ENCODE measurements at places on chromosomes 5 and 9.

DNA sequence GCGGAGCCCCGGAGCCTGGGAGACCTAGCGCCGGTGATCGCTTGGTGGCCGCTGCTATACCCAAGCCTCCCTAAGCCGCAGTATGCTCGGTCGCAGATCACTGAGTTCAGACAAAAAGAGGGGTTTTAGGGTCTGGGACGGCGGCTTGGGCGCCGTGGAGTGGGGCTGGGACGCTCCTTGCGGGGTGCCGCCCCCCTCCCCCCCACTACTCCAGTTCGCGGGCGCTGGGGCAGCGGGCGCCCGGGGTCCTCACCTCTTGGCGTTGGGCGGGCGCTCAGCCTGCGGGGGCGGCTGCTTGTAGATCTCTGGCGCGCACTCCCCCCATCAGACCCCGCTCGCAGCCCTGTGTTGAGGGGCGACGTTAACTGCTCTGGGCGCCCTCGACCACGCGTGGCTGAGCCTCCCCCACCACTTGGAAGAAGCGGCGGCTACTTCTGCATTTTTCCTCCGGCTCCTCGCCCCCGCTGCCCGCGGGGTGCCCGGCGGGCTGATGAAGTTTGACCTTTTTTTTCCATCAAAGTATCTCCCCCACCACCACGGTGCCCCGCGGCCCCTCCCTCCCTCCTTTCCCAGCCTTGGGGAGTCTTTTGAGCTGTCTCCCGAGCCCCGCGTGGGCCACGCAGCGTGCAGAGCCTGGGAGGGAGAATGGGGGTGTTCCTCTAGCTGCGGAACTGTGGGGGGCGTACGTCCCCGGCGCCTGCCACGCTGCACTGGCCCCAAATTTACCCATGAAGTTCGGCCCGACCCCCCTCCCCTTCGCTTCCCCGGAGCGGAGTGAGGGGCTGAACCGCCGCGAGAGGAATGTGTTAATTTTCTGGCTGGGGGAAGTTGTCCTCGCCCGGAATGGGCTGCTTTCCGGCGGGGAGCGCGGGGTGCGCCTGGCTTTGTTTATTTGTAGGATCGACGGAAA lies 1.2 kb downstream of the CXXC5 start:
- H3K27ac ChIP-seq: peak overlapping the region; percentile 97
- peak overlapping the region; percentile 80 for H3K4me3 ChIP-seq
- no peaks in the 10 kb centered on the region for H3K36me3 ChIP-seq
- DNase-seq: no peak
- peaks cover 6% of the 10 kb centered on the region for H3K4me1 ChIP-seq

GRCh38 chr9:121582641-121583040 lies 68.8 kb upstream of the DAB2IP start:
- no peak for DNase-seq
- no peak overlapping the region for H3K27ac ChIP-seq
- no peaks in the 10 kb centered on the region for H3K27me3 ChIP-seq
- H3K4me3 ChIP-seq: no peak overlapping the region

DNA sequence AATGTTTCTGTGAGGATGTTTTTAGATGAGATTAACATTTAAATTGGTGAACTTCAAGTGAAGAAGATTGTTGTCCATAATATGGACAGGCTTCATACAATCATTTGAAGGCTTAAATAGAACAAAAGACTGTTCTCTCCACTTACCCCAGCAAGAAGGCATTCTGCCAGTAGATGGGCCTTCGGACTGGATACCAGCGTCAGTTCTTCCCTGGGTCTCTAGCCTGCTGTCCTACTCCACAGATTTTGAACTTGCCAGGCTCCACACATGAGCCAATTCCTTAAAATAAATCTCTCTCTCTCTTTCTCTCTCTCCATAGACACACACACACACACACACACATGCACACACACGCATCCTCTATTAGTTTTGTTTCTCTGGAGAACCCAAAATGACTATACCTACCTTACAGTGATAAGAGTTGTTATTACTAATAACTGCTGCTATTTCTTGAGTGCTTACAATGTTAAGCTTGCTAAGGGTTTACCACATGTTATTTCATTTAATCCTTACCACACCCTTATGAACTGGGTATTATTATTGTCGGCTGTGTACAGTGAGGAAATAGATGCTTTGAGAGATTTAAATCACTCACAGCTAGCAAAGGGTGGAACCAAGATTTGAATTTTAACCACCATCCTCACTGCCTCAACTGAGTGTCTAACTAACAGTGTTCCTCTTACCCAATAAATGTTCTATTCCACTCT lies 19.8 kb upstream of the IQGAP2 start:
- no peak overlapping the region for H3K27ac ChIP-seq
- no peak for DNase-seq
- no peak overlapping the region for H3K4me3 ChIP-seq
- H3K4me1 ChIP-seq: no peaks in the 10 kb centered on the region
- H3K27me3 ChIP-seq: no peaks in the 10 kb centered on the region

- no peak for DNase-seq
- no peak overlapping the region for H3K4me3 ChIP-seq
- no peaks in the 10 kb centered on the region for H3K4me1 ChIP-seq
- no peaks in the 10 kb centered on the region for H3K36me3 ChIP-seq
- H3K27me3 ChIP-seq: no peaks in the 10 kb centered on the region
These were observed 5.5 kb downstream of the IL31RA start for GRCh38 chr5:55856516-55857246.

DNA sequence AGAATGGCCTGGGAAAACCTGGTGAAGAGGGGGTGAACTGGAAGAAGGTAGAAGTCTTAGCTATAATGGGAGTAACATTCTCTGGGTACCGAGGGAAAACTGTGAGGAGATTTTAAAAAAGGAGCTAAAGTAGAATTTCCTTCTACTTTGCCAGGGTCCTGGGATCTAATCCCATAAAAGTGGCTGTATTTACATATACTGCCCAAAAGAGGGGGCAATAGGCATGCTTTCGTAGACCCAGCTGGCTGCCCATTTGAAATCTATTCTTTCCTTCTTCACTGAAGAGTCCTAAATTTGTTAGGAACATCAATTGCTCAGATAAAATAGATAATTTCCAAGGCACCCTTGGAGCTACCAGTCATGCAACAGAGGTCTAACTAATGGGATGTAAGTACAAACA lies 159.2 kb downstream of the CDC42SE2 start:
- DNase-seq: no peak
- H3K27me3 ChIP-seq: no peaks in the 10 kb centered on the region
- H3K36me3 ChIP-seq: no peaks in the 10 kb centered on the region
- no peak overlapping the region for H3K4me3 ChIP-seq
- no peaks in the 10 kb centered on the region for H3K4me1 ChIP-seq

DNA sequence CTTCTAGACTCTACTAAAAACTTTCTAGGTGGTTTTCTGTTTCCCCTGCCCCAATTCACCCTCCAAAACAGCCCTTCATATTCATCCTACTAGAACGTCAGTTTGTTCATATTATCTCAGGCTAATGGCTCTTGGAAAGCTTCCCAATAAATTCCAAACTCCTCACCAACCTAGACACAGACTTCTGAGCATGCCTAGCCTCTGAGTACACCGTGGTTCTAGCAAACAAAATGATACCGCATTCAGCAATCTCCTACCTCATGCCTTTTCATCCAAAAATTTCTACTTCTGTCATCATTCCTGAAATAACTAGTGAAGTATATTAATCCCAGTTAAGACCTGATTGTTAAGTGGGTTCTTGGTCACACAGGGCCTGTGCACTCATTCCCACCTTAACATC lies 46.5 kb upstream of the NR5A1 start:
- no peaks in the 10 kb centered on the region for H3K4me1 ChIP-seq
- H3K36me3 ChIP-seq: no peaks in the 10 kb centered on the region
- no peak overlapping the region for H3K27ac ChIP-seq
- DNase-seq: no peak

DNA sequence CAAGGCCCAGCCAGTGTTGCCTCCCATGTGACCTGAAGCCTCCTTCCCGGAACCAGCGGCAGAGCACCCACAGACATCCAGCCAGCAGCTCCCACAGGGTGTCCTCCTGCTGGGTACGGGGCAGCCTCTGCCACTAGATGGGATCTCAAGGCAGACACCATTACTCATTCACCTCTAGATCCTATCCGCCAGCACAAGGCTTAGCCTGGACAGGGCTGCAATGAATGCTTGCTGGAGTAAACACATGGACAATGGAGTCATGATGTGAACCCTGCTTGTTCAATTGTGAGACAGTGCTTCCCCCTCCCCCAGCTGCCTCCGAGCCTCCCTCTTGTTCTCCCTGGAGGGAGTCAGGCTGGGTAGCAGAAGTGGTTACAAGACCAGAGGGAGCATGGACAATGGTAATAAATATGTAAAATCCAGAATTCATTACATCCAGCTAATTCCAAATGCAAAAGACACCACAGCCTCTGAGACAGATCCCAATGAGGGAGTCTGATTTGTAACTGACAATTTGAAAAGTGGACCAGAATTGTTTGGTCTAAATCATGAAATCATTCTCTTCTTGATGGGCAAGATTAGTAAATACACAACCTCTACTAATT lies 132.0 kb downstream of the CRB2 start:
- no peaks in the 10 kb centered on the region for H3K27me3 ChIP-seq
- no peak for DNase-seq
- H3K4me3 ChIP-seq: no peak overlapping the region
- H3K4me1 ChIP-seq: no peaks in the 10 kb centered on the region
- no peak overlapping the region for H3K27ac ChIP-seq
- H3K36me3 ChIP-seq: no peaks in the 10 kb centered on the region

GRCh38 chr9:123102375-123103113 lies 69.1 kb downstream of the GPR21 start:
- H3K4me1 ChIP-seq: no peaks in the 10 kb centered on the region
- no peak overlapping the region for H3K4me3 ChIP-seq
- H3K36me3 ChIP-seq: no peaks in the 10 kb centered on the region

GRCh38 chr9:34310215-34310614 lies 18.9 kb downstream of the KIF24 start:
- no peaks in the 10 kb centered on the region for H3K4me1 ChIP-seq
- no peaks in the 10 kb centered on the region for H3K36me3 ChIP-seq
- H3K27me3 ChIP-seq: no peaks in the 10 kb centered on the region
- no peak overlapping the region for H3K4me3 ChIP-seq
- DNase-seq: no peak

- no peak overlapping the region for H3K4me3 ChIP-seq
- no peaks in the 10 kb centered on the region for H3K36me3 ChIP-seq
- DNase-seq: no peak
These were observed 150.5 kb upstream of the CDKN2B start for GRCh38 chr9:22159586-22159985.

All from breast epithelium (tissue), 4 donors.